Stimulated activated naive CD8-positive, alpha-beta T cell treated with anti-CD3 and anti-CD28 coated beads, Interleukin-15, Interleukin-2, amounts not matched to agents 100 U/mL and 50 U/mL, for 24 hours (primary cell): ENCODE measurements at places on chromosomes 6 and 20.

DNA sequence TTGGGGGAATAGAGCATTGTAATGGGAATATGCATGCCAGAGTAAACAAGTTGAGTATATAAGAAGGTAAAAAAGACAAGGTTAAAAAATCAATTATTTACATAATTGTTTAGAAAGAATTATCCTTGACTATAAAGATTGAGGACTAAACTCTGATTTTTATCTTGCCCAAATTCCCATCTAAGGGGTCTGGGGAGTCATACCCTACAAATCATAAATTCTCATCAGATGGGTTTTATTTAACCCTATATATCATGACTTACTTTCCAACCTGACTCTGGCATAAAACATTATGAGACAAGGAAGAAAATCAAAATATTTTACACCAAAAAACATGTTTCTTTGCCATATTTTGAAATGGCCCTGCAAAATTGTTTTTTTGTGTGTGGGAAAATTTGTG, 12.7 kb downstream of the OR2B2 start:
- DNase-seq: no peak

DNA sequence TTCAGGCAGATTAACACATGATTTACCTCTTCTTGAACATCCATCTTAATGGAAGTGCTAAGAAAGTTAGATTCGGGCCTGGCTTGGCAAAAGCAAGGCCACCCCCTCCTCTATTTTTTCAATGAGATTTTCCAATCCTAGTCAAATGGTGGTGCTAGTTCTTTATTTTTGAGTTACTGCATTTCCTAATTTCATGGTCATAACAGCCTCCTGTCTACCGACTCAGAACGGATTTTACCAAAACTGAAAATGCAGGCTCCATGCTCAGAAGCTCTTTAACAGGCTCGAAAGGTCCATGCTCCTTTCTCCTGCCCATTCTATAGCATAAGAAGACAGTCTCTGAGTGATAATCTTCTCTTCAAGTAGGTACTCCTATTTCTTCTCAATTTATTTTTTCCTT, 117.2 kb upstream of the ESR1 start:
- DNase-seq: no peak

- DNase-seq: no peak
Measured at GRCh38 chr6:151001387-151002056, 136.0 kb downstream of the MTHFD1L start.

DNA sequence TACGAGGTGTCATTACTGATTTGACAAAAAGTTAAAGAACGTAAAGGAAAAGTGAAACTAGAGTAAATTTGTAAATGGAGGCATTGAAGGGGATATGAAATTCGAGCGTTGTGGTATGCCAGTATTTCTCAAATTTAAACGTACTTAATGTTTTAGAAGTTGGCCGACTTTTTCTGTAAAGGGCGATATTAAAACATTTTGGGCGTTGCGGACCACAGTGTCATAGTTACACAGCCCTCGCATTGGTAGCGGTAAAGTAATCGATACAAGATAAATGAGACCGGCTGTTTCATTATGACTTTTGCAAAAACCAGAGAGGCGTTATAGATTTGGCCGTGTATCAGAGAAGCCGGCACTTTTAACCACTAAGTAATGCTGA, 39.6 kb downstream of the OR2B2 start:
- DNase-seq: no peak

GRCh38 chr20:32460231-32460630, 102.1 kb downstream of the ASXL1 start:
- no peak for DNase-seq

DNA sequence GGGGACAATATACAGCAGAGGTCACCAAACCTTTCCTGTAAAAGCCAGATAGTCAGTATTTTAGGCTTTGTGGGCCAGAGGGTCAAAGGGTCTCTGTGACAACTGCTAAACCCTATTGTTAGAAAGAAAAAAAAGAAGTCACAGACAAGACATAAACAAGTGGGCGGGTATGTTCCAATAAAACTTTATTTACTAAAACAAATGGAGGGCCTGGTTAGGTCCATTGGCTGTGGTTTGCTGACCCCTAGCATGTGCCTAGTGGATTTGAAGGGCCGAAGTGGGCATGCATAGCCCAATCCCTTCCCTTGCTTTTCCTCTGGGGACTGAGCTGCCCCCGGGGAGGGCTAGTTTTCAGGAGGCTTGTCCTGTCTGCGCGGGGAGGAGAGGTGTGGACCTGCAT, 78.9 kb downstream of the SULF2 start:
- DNase-seq: no peak

DNA sequence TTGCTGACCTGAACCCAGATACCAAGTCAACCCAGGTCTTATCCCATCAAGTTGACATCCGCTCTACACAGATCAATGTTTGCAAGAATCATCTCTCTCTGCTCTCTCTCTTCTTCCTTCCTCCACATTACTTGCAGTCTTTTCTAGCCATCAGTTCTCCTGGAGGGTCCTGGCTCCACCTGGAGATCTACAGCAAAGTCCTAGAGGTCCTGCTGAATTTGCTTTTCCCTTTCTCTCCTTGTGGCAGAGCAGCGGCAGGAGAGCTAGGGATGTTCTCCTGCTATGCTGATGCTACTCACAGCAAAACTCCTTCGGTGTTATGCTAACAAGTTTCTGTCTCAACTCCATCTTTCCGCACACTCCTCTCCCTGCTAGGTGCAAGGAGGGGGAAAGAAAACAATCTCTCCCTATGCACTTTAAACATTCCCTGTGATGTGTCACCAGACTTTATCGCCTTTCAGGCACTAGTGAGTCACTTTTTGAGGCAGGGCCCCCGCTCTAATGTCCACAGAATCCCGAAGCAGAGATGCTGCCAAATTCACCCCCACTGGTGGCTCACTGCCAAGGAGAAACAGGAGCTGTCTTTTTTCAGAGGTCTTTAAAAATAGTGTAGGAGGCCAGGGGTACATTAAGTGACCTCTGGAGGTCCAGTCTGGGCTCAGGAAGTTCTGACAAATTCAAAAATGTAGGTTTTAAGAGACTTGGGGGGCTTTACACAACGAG, 62.6 kb downstream of the FAM50B start:
- DNase-seq: no peak

DNA sequence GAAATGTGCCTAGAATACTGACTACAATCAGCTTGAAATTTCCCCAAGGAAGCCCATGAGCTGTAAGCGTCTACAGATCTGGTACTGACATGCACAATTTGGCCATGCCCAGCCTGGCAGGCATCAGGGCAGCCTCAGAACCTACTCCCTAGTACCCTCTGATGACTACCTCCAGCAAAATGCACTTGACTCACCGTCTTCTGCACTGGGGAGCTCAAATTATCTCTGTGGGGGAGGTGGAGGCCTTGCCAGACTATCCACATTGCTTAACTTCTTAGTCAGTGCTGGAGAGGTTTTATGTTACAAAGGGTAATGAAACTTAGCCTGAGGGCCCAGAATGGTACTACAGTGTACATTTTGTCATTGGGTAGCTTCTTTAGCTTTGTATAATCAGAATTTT, 126.0 kb upstream of the ADGRF1 start:
- no peak for DNase-seq

- DNase-seq: no peak
Measured at GRCh38 chr20:61638802-61639585, 386.9 kb downstream of the CDH4 start.

- no peak for DNase-seq
Measured at GRCh38 chr6:149221774-149222070, 95.8 kb upstream of the TAB2 start.

GRCh38 chr6:73722318-73723060, 26.5 kb downstream of the CD109 start:
- peak; percentile 14 for DNase-seq

GRCh38 chr20:61055180-61056010, 196.7 kb upstream of the CDH4 start:
- DNase-seq: no peak

DNA sequence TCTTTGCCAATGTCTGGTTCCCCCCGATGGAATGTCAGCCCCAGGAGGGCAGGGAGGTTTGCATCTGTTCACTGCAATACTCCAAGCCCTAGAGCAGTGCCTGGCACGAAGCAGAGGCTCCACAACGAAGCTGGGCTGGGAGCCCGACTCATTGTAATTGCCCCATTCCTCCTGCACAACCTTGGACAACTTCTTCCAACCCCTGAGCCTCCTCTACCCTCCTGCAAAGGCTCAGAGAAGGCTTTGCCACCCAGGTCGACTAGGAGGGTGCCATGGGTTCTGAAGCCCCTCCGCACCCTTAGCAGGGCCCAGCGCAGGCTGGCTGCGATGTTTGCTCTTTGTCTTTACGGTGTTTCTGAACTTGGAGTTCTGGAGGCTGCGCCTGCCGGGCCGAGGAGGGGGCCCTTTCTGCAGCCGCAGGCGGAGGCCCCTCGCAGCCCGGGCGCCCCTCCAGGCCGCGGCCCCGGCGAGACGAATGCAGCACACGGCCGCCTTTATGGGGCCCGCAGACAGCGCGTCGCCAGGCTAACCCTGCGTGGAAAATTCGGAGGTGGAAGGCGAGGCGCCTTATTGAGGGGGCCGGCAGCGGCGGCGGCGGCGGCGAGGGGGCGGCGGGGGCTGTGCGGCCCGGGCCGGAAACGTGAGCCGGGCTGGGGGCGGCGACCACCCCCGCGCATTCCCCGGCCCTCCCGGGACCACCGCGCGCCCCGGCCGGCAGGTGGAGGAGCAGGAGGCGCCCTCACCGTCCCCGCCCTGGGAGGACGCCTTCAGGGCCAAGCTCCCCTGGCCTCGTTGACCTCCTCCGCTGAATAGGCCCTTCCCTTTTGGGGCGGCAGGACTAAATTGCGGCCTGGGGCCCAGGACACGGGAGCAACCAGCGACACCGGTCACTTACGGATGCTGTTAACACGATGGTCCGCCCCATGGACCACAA, 27.0 kb downstream of the SNAI1 start:
- no peak for DNase-seq

GRCh38 chr6:37557645-37558114, 58.0 kb upstream of the CCDC167 start:
- no peak for DNase-seq

DNA sequence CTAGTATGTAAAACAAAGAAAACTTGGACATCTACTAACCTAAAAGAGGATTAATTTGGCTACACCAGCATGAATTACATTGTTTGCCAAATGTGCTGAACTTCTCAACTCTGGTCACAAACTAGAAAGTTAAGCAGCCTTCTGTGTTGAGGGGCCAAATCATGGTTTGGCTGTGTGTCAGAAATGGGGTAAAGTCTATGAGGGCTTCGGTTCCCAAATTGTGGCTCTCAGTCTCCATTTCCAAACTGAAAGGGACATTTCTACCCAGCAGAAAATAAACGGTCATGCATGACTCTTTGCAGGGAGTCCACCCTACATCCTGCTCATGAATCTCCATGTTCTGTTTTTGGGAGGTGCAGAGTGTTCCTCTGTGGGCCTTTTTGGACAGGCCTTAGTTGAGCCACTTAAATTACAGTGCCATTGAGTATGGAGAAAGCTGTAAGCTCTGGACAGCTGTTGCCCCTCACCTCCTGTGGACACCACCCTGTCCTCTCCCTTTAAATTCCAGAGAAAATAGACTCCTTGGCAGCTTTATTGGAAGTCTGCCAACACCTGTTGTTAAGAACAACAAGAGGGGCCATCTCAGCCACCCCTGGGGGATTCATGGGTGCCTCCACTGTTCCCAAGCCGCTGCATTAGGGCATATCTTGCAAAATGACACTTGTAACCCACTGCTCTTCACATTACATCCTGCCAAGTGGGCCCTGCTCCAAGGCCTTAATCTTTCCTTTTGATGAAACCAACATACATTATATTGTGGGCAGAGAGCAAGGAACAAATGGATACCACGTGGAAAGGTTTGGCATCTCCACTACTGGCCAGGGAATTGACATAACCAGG, 27.5 kb upstream of the SNRPC start:
- DNase-seq: no peak

- no peak for DNase-seq
Measured at GRCh38 chr6:84227044-84227433, 404 bp downstream of the CEP162 start.

DNA sequence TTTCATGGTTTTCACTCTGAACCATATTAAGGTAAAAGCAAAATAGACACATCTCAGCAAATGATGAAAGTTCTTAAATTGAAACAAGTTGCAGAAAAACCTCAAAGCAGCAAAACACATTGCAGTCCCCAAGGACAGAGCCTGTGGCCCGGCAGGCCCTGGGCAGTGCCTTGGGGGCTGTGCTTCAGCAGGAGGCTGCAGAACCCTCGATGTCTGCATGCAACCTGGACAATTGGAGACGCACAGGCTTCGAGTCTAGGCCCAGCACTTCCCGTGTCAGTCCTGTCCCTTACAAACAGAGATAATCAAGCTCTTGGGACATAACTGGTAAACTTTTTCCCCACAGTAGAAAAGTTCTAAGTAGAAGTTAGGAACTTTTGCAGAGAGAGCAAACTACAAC, 9.2 kb downstream of the PYGB start:
- no peak for DNase-seq

- no peak for DNase-seq
Measured at GRCh38 chr20:36017048-36017951, 48.9 kb downstream of the CNBD2 start.

- no peak for DNase-seq
Measured at GRCh38 chr6:145276756-145277155, 458.6 kb downstream of the EPM2A start.

DNA sequence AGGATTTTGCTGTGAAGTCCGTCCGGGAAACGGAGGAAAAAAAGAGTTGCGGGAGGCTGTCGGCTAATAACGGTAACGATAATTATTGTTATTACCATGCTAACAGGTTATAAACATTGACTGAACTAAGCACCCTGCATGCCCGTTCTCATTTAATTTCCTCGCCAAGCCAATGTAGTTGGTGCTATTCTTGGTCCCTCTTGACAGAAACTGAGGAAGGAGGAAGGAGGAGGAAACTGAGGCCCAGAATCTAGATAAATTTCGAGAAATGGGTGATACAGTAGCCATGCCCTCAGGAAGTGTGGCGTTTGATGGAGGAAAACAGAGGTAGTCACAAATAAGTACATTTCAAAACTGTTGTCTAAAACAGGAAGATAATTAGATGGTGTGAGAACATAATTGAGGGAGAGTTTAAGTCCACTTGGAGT, 474 bp downstream of the TPX2 start:
- DNase-seq: no peak

- no peak for DNase-seq
Measured at GRCh38 chr6:4489538-4489937, 286.7 kb upstream of the CDYL start.

GRCh38 chr6:56366141-56366852, 118.9 kb upstream of the COL21A1 start:
- DNase-seq: no peak

GRCh38 chr20:62770111-62770910, 26.0 kb upstream of the MRGBP start:
- no peak for DNase-seq

- no peak for DNase-seq
Measured at GRCh38 chr6:34633256-34633655, 63.3 kb downstream of the ILRUN start.

DNA sequence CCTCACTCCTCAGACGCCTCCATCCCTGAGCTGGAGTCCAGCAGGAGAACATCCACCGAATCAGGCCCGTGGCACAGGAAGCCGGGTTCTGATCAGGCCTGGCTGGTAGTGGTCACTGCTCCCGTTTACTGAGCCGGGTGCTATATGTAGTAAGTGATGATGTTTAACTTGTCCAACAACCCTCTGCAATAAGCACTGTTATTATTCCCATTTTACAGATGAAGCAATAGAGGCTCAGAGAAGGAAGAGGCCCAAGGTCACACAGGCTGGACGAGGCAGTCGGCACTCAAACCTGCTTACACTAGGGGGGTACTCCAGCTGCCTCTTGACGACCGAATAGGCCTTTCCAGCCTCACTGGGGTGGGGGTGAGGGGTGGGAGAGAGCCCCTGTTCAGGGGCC, 14.3 kb upstream of the VSTM2L start:
- DNase-seq: no peak

- DNase-seq: no peak
Measured at GRCh38 chr6:155528335-155528734, 72.7 kb upstream of the NOX3 start.

- DNase-seq: no peak
Measured at GRCh38 chr6:119346936-119347335, 2.6 kb downstream of the MAN1A1 start.
